ENCODE measurements at places on chromosomes 2 and 18.

- DNase-seq: no peak
Observed at GRCh38 chr2:239110595-239111048, 262.7 kb downstream of the TWIST2 start.

DNA sequence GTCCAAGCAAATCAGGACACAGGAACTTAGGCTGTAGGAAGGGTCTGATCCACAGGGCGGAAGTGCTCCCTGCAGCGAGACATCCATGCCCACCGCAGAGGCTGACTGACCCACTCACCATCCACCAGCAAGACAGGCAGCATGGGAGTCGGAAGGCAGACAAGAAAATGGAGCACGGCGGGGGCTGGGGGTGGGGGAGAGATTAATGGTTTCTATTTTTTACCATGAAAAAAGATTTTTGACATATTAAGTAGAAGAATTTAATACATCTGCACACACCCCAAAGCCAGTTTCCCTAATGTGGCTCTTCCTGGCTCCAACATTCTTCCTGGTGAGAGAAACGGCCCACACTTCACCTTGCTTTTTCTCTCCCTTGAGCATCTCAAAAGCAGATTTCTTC lies 55.1 kb upstream of the ST8SIA3 start:
- no peak for DNase-seq

- DNase-seq: no peak
Observed at GRCh38 chr2:33074197-33074596, 127.4 kb downstream of the LTBP1 start.

DNA sequence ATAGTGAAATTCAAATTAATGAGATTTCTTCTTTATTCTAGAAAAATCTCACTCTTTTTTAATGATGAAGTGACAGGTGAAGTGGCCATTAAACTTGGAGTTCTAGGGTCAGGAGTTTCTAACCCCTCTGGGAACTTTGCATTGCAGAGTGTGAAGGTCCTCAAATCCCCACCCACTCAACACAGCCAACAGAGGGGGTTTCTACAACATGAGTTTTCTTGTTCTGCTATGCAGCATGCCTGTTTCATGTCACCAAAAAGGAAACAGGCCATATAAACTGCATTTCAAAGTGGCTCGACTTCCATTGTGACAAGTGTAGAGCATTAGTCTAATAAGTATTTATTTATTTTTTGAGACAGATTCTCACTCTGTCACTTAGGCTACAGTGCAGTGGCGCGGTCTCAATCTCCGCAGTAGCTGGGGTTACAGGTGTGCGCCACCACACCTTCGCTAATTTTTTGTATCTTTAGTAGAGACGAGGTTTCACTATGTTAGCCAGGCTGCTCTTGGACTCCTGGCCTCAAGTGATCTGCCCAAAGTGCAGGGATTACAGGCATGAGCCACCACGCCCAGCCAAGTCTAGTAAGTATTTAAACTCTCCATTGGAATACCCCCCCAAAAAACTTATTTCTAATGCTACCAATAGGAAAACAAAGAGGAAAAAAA lies 146.1 kb upstream of the ZFP36L2 start:
- no peak for DNase-seq

GRCh38 chr2:175744000-175744399 lies 258.1 kb downstream of the LNPK start:
- DNase-seq: no peak

GRCh38 chr2:170571612-170572011 lies 143.5 kb upstream of the SP5 start:
- no peak for DNase-seq

DNA sequence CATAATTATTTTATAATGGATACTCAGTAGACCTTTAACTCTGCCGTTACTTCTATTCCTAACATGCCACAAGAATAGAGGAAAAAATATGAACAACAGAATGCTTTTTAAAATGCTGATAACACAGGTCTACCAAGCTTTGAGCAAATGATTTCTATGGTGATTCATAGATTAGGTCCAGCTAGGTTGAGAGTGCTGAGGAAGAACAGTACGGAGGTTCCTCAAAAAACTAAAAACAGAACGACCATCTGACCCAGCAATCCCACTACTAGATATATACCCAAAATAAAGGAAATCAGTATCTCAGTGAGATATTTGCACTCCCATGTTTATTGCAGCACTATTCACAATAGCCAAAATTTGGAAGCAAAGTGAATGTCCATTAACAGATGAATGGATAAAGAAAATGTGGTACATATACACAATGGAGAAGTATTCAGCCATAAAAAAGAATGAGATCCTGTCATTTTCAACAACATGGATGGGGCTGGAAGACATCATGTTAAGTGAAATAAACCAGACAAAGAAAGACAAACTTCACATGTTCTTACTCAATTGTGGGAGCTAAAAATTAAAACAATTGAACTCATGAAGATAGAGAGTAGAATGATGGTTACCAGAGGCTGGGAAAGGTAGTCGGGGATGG lies 111.6 kb upstream of the SERTAD2 start:
- DNase-seq: no peak

GRCh38 chr2:60962528-60962927 lies 55.0 kb upstream of the PEX13 start:
- no peak for DNase-seq

DNA sequence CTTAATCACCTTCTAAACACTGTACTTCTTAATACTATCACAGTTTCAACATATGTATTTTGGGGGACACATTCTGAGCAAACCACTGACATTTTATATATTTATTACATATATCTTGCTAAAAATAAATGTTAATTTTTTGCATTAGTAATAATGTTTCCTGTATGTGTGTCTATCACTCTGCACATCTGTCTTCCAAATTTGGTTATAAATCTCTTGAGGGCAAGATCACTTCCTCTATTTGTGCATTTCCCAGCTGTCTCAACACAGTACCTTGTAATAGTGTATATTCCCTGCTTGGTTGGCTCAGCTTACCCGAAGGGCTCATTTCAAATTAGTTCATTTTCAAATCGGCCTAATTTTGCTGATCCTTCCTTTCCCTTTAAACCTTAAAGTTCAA lies 617.1 kb upstream of the GYPC start:
- DNase-seq: no peak

DNA sequence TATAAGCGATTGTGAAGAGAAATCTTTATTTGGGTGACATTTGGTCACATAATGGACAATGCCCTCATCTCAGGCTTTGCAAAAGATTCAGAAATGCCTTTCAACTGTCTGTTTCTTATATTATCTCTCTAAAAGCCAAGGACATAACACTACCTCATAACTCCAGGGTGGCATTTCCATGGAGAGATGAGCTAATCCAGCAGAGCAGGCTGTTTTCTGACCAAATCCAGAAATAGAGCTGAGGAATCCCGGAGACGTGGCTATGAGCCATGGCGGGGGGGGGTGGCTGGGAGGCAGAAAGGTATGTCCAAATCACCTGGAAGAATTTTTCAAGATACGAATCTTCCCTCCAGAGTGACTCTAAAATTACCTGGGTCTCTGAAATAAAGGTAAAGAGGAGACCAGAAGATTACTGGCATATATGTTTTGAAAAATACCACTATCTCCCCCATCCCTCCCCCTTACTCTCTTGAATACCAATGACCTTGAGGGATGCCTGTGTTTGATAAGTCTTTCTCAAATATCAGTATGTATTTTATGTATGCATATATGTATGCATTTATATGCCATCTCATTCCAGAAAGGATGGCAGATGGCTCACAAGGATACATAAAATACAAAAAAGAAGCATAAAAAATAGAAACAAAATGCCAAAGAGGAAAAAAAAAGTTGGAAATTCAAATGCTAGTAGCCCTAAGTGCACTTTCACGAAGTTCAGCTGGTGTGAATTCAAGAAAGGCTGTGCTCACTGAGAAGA lies 296.0 kb upstream of the MGAT5 start:
- no peak for DNase-seq

- no peak for DNase-seq
Observed at GRCh38 chr2:98883780-98884211, 52.2 kb downstream of the CRACDL start.

GRCh38 chr2:165801176-165801575 lies 7.1 kb upstream of the GALNT3 start:
- no peak for DNase-seq

GRCh38 chr2:74759986-74760385 lies 73.9 kb upstream of the HK2 start:
- peak; percentile 47 for DNase-seq

DNA sequence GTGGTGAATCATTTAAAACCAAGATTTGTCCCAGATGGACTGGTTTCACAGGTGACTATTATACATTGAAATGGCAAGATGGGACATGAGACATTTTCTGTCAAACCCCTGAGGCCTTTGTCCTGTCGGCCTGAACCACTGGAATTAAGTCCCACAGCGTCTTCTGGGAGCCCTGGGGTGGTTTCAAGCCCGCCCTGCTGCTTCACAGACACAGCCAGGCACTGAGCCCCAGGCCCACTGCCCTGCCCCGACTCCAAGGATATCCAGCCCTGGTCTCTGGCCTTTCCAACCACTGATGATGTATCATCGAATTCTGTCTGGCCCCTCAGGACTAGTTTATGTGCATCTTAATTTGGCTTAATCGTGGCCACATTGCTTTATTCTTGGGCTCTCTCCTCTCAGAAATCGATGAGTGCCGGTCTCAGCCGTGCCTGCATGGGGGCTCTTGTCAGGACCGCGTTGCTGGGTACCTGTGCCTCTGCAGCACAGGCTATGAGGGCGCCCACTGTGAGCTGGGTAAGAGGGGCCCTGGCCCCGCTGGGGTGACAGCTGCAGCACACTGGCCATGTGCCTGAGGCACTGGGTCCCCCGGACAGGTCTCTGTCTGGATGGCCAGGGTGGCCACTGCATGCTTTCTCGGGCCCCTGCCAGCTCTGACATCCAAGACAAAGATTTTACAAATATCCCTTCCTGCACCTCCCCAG lies 39.5 kb downstream of the MTERF4 start:
- no peak for DNase-seq

- no peak for DNase-seq
Observed at GRCh38 chr2:80302314-80303005, 2.1 kb downstream of the LRRTM1 start.

DNA sequence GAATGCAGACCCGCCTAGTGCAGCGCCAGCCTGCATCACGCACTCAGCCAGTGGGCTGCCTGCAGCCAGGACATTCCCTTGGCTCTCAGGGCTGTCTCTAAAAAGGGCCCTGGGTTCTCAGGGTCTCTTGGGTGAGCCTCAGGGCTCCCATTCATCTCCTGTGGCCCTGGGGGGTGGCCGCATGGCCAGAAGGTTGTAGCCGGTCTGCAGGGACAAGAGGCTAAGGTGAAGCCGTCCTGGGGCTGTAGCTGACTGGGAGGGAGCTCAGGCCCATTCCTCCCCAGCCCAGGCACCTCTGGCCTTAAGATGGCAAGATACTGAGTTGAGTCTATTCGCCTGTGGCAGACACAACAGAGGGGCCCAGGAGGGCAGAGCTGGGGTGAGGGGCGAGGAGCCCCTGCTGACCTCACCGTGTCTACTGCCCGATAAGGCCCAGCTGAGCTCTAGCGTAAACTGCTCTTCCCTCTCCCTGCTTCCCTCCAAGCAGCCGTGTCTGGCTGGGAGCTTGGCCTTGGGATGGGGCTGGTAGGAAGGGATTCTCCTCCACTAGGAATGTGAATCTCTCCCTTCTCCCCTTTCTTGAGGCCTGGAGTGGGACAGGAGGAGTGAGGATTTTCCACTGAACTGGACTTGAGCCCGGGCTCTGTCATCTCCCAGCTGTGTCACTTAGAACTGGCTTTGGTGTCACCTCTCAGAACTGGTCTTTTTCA lies 37.9 kb downstream of the INHBB start:
- no peak for DNase-seq

- no peak for DNase-seq
Observed at GRCh38 chr18:53135654-53136053, 795.7 kb downstream of the DCC start.

DNA sequence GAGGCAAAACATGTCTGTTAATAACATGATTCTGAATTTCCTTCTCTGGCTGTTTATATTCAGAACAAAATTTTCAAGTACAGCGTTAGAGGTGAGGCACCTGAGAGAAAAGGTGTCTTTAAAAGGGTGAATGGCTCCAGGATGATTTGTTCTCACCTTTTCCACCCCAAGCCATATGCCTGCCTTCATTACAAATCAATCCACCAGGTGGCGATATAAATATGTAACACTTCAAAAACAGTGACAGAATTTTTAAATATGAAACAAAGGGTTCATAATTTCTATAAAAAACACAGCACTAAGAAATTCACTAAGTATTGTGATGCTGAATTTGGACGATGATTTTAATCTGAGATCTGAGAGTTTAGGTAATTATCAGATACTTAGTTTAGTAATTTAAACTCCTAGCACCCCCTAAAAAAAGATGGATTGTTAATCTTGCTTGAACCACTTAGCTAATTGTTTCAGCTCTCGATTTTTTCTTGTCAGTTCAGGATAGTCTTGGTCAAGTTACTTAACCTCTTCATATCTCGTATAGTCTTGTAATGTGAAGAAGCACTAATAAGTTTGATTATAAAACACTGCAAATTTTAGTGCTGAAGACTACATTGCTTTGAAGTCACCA lies 528.8 kb downstream of the CPS1 start:
- peak; percentile 85 for DNase-seq

DNA sequence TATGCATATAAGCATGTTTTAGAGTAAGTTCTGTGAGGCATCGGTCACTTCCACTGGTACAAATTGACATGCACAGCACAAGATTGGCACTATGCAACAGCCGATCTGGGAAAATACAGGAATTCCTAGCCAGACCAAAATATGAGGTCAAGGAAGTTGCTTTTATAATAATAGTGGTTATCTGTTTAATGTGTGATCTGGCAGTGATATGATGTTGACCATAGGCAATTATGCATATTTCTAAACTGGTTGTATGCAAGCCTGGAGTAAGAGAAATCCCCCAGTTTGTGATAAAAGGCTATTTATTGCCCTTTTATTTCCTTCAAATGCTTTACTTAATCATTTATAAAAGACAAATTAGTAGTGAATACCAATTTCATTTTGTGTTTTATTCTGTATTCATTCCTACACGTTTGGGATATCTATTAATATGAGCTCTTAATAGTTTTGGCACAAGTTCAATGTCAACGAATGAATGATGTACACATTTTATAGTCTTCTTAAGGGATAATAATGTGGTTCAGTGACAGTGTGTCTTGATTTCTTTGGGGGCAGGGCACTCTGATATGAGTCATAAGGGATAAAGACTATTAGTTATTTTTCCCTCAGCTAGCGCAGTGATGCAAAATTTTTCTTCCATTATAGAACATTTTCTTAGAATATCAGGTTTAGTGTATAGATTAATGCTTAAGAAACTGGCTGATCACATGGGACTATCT lies 34.7 kb upstream of the ZEB2 start:
- no peak for DNase-seq

GRCh38 chr2:134764164-134764563 lies 45.4 kb upstream of the TMEM163 start:
- DNase-seq: no peak

GRCh38 chr2:10407841-10408648 lies 40.1 kb downstream of the ODC1 start:
- DNase-seq: peak; percentile 89

Measured in adipocyte (in vitro differentiated cells).